ENCODE measurements at places on chromosomes 3 and 15.

DNA sequence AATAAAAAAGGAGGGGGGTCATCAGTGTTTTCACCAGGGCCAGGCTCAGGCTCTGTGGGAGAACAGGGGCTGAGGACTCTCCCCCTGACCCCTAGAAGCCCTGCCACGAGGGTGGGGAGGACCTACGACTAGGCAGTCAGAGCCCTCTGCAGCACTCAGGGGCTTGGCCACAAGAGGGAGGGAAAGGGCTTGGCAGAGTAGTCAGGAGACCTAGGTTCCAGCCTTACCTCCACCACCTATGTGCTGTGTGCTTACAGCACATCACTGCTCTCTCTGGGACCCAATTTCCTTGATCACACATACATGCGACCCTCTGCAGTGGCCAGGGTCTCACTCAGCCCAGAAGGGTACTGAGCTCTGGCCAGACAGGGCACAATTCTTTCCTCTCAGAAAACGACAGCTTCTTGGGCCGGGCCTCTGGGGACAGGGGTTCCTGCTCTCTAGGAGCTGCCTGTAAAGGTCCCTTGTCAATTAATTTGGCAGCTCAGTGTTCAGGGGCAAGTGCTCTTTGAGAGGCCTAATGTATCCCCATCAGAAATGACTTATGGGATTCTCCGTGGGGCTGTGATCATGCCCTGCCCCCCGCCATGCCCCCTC is 16.4 kb upstream of the SKIC8 start:
- no peak for DNase-seq

DNA sequence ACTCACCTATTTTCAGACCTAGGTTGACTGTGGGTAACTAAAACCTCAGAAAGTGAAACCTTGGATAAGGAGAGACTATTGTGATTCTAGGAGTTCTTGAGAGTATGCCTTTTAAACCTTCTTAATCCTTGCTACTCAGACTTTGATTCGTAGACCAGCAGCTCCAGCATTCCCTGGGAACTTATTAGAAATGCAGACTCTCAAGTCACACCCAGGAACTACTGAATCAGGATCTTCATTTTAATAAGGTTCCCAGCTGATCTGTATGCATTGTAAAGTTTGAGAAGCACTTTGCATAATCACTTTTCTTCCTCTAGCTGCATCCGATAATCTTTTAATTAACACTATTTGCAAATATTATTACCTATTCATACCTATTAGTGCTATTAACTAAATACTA is 480.3 kb upstream of the KCNMB2 start:
- DNase-seq, result no peak

- no peak for DNase-seq
These were observed 468.7 kb downstream of the PDCD6IP start for GRCh38 chr3:34267088-34267487.

- no peak for DNase-seq
These were observed 14.0 kb downstream of the FAM227B start for GRCh38 chr15:49606594-49606993.

DNA sequence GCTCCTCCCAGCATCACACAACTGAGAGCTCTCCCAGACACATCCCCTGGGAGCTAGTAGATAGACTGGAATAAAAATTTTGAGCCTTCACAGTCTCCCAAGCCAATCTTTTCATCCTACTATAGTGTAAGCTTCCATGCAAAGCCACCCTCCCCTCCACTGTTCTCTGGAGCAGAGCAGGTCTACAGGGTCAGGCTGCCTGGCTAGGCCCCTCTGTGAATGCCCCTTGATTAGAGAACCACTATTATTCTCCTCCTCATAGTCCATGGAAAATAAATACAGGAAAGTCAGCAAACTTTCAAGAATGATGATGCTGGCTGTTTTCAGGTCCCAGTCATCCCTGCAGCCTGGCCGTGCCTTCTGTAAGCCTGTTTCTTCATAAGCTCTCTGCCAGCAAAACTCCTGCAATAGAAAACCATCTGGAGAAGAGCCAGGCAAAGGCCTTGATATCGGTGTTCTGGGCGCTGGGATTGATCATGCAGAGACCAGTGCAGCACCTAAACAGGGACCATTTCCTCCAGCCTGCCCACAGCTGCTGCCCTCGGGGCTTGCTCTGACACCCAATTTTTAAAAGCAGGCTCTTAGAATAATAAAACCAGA is 51.7 kb downstream of the CRYGS start:
- DNase-seq, result no peak

- DNase-seq, result no peak
These were observed 19.1 kb upstream of the EIF1B start for GRCh38 chr3:40290396-40290795.
